ENCODE measurements at places on chromosomes 12 and 14.
A peak's percentile ranks its signal among the peaks of the same experiment; 100 is the strongest.

DNA sequence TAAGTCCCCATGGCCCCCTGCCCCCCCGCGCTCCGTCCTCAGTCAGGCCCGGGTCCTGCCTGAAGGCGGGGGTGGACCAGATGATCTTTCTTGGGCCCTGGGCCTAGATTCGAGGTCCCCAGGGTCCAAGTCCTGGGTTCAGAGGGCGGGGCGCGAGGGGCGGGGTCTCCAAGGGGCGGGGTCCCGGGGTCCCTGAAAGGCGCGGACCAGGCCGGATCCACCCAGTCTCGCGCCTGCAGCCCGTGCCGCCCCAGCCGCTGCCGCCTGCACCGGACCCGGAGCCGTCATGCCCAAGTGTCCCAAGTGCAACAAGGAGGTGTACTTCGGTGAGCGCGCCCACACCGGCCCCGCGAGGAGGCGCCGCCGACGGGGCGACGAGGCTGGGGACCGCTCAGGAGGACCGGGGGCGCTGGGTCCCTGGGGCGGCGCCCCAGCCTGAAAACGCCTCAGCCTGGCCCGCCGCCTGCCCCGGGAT is 325 bp downstream of the CRIP1 start:
- H3K27ac ChIP-seq: peak overlapping the region; percentile 6
- DNase-seq: no peak
- peak overlapping the region; percentile 19 for H3K4me3 ChIP-seq
- peaks cover 4% of the 10 kb centered on the region for H3K27me3 ChIP-seq

GRCh38 chr12:53513712-53514410 is 6.6 kb upstream of the NPFF start:
- H3K4me1 ChIP-seq: no peaks in the 10 kb centered on the region
- no peaks in the 10 kb centered on the region for H3K27me3 ChIP-seq
- no peak overlapping the region for H3K27ac ChIP-seq

DNA sequence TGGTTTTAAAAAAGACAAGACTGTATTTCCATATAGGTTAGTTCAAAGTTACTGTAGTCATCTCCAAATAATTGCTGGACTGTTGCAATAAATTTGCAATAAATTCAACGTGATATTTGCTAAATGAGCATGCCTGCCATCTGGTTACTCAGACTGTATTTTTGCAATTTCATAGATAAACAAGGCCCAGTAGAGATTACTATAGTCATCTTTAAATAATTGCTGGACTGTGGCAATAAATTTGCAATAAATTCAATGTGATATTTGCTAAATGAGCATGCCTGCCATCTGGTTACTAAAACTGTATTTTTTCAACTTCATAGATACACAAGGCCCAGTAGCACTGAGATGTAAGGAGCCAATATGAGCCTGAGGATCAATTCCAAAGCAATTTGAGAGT is 5.6 kb downstream of the NTN4 start:
- no peak overlapping the region for H3K4me3 ChIP-seq
- DNase-seq: no peak
- no peaks in the 10 kb centered on the region for H3K36me3 ChIP-seq
- H3K27ac ChIP-seq: no peak overlapping the region
- no peaks in the 10 kb centered on the region for H3K27me3 ChIP-seq
- H3K4me1 ChIP-seq: no peaks in the 10 kb centered on the region

GRCh38 chr12:113642216-113642615 is 170.5 kb upstream of the LHX5 start:
- DNase-seq: no peak
- no peaks in the 10 kb centered on the region for H3K4me1 ChIP-seq
- H3K36me3 ChIP-seq: no peaks in the 10 kb centered on the region
- H3K4me3 ChIP-seq: no peak overlapping the region
- peaks cover 16% of the 10 kb centered on the region for H3K27me3 ChIP-seq

DNA sequence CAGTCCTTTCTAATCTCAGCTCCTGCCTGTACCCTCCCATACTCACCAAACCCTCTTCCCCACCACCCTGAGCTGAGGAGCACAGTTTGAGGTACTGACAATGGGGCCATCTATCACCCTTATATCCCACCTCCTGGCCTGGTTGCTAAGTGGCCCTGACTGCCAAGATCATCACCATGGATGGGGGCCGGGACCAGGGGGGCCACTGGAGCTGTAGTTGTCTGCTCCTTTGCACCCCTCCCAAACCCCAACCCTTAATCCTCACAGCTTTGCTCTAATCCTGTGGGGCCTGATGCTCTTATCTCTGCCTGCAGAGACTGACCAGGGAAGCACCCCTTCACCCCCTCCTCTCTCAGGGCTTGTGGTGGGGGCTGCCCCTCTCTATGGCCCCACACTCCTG is 395 bp upstream of the GNB3 start:
- DNase-seq: no peak
- no peaks in the 10 kb centered on the region for H3K4me1 ChIP-seq
- no peak overlapping the region for H3K27ac ChIP-seq
- H3K27me3 ChIP-seq: no peaks in the 10 kb centered on the region
- no peak overlapping the region for H3K4me3 ChIP-seq
- no peaks in the 10 kb centered on the region for H3K36me3 ChIP-seq
